CD4-positive, alpha-beta T cell (primary cell): ENCODE measurements at places on chromosomes 3 and 15. TPM values are rescaled to one million over a fixed set of nuclear protein-coding genes. Genes with fewer than 3 reads are reported as not detected.
A peak's percentile ranks its signal among the peaks of the same experiment; 100 is the strongest.

DNA sequence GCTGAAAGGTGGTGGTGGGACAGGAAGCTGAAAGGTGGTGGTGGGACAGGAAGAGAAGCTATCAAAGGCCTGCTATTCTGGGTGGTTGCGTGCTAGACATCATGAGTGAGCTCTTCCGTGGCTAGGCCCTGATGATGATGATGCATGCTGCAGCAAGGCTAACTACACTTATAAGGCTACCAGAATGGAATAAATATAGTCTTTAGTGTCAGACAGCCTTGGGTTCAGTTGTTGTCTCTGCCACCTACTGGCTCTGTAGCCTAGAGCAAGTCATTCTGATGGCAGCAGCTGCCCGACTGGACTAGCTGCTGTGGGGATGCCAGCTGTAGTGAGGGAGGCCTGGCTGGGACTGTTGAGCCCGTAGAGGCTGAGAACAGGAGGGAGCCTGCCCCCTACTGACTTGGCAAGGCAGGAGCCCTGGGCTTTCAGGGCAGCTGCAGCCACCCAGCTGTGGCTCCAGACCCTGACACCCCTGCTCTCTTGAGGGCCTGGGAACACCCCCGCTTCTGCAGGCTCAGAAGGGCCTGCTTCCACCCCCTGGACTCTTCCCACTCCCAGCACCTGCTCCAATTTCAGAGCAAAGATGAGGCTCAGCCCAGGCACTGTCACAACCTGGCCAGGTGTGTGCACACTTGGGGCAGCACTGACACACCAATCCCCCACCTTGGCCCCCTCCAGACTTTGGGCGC, 21.4 kb upstream of the ZBED2 start:
- no peak overlapping the region for H3K4me3 ChIP-seq
- peaks cover 32% of the 10 kb centered on the region for H3K4me1 ChIP-seq
- H3K27me3 ChIP-seq = no peaks in the 10 kb centered on the region
- peak; percentile 53 for DNase-seq
- peaks cover 34% of the 10 kb centered on the region for H3K36me3 ChIP-seq

Gene IL20RB
- 1.5 TPM for total RNA-seq

Gene LINGO1
- not detected for total RNA-seq

GRCh38 chr15:43913026-43913780, 86.4 kb downstream of the WDR76 start:
- H3K27ac ChIP-seq = no peak overlapping the region
- H3K4me1 ChIP-seq = no peaks in the 10 kb centered on the region
- H3K27me3 ChIP-seq = no peaks in the 10 kb centered on the region
- H3K36me3 ChIP-seq = no peaks in the 10 kb centered on the region
- DNase-seq = no peak

DNA sequence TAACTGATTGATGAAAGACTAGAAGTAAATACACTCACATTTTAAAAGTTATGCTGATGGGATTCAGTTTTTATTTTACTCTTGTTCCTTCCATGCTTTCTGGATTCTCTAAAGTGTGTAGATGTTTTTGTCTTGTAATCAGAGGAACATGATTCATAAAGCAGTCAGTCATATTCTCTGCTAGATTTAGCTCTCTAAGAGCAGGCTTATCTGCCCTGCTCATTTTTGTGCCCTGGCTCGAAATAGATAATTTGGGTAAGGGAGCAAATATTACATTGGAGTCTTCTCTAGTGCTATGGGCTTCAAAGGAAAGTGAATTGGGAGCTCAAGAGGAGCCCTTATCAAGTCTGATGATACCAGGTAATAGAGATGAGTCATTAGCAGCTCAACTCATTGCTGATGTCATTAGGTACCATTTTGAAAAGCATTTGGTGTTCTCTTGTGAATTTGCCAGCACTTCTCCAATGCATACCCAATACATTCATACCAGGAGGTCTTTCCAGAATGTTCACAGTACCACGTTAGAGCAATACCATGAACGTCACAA, 27.7 kb downstream of the SACM1L start:
- H3K36me3 ChIP-seq = peaks cover 59% of the 10 kb centered on the region
- H3K27ac ChIP-seq = no peak overlapping the region
- H3K27me3 ChIP-seq = no peaks in the 10 kb centered on the region
- H3K4me3 ChIP-seq = no peak overlapping the region
- H3K4me1 ChIP-seq = no peaks in the 10 kb centered on the region
- no peak for DNase-seq

GRCh38 chr3:160027541-160028195, 39.0 kb downstream of the IL12A start:
- no peak overlapping the region for H3K27ac ChIP-seq
- H3K4me1 ChIP-seq = peaks cover 2% of the 10 kb centered on the region
- no peaks in the 10 kb centered on the region for H3K36me3 ChIP-seq
- no peak overlapping the region for H3K4me3 ChIP-seq
- no peak for DNase-seq
- no peaks in the 10 kb centered on the region for H3K27me3 ChIP-seq

Gene PLCH1
- 0.20 TPM for total RNA-seq

DNA sequence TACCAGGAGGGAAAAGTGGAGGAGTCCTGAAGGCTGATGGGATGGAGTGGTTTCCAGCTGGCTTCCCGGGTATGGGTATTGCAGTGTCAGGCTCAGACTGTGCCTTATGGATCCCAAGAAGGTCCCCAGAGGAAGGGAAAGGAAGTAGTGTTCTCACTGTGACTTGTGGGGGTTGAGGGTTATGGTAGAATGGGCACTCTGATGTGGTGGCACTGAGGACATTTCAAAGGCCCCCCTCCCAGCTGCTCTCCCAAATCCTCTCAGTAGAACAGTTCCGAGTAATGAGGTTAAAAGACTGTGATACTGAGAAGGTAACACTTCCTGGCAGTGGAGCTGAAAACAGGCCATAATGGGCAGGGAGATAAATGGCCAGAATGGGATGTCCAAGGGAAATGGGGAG, 23.1 kb upstream of the TIMP4 start:
- peaks cover 2% of the 10 kb centered on the region for H3K4me1 ChIP-seq
- no peak overlapping the region for H3K27ac ChIP-seq
- no peaks in the 10 kb centered on the region for H3K36me3 ChIP-seq
- H3K4me3 ChIP-seq = no peak overlapping the region

DNA sequence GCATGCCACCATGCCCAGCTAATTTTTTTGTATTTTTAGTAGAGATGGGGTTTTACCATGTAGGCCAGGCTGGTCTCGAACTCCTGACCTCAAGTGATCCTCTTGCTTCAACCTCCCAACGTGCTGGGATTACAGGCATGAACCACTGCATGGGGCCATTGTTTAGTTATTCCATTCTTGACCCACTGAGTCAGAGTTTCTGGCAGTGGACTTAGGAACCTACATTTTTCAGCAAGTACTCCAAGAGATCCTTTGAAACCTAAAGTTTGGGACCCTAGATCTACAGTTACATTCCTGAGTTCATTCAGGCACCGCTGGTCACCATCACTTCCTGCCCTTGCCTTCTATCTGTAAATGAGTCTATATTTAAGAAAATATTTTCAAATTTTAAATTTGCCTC, 1.4 kb upstream of the TNFSF10 start:
- no peaks in the 10 kb centered on the region for H3K36me3 ChIP-seq
- H3K4me3 ChIP-seq = no peak overlapping the region
- no peak for DNase-seq

DNA sequence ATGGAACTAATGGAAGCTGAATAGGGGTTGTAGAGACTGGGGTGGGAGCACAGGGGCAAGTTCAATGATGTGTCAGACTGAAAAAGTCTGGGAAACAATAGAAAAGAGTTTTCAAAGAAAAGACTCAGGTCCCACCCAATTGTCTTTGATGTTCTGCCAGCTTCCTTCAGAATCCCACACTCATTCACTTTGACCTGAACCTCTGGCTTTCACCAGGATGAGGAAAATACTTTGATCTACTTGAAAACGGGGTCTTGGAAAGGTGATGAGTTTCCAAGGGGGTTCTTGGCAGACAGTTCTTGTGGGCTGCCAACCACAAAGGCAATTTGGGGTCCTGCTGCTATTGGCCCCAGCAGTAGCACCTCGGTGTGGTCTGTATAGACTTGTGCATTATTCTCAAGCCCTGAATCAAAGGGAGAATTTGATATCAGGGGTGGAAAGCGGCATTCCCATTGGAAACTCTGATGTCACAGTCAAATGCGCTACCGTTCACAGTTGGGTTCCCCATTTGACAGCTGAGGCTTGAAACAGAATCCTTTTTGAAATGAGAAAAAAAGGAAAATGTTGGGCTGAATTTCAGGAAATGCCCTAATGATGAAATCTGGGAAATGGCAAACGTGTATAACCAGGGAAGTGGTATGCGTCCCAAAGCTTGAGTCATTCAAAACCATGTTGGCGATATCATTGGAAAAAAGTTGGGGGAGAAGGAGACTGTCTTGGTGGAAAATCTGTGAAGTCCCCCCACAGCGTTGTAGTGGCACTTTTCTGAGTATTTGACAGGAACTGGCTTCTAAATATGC, 229.2 kb upstream of the LRTM1 start:
- no peaks in the 10 kb centered on the region for H3K4me1 ChIP-seq
- H3K27me3 ChIP-seq = no peaks in the 10 kb centered on the region
- DNase-seq = no peak
- H3K27ac ChIP-seq = no peak overlapping the region
- H3K36me3 ChIP-seq = no peaks in the 10 kb centered on the region

DNA sequence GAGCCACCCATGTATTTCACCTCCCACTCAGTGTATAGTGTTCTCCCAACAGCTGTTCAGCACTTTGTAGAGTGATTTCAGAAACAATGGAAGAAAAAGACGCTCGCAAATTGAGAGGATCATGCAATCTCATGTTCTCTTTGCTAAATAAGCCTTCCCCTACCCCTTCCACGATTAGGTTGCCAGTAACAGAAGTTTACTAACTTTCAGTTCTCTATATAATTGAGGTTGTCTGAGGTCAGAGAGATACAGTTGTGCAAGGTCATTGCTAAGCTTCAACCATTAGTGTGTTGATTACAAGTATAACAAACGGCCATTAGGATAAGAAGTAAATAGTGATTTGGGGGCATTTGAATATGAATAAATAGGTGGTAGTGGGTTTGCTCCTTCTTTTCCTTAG, 99.6 kb downstream of the TUSC7 start:
- H3K4me1 ChIP-seq = no peaks in the 10 kb centered on the region
- H3K4me3 ChIP-seq = no peak overlapping the region
- no peaks in the 10 kb centered on the region for H3K27me3 ChIP-seq
- no peaks in the 10 kb centered on the region for H3K36me3 ChIP-seq
- DNase-seq = no peak

DNA sequence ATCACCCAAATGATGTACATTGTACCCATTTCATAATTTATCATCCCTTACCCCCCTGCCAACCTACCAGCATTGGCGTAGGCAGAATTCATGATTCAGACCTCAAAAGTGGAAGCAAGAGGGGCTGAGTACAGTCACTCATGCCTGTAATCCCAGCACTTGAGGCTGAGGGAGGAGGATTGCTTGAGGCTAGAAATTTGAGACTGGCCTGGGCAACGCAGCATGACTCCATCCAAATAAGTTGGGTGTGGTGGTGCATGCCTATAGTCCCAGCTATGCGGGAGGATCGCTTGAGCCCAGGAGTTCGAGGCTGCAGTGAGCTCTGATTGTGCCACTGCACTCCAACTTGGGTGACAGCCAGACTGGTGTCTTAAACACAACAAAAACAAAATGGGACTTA, 10.4 kb downstream of the TTC14 start:
- H3K27me3 ChIP-seq = no peaks in the 10 kb centered on the region
- H3K36me3 ChIP-seq = peaks cover 61% of the 10 kb centered on the region
- H3K27ac ChIP-seq = no peak overlapping the region

DNA sequence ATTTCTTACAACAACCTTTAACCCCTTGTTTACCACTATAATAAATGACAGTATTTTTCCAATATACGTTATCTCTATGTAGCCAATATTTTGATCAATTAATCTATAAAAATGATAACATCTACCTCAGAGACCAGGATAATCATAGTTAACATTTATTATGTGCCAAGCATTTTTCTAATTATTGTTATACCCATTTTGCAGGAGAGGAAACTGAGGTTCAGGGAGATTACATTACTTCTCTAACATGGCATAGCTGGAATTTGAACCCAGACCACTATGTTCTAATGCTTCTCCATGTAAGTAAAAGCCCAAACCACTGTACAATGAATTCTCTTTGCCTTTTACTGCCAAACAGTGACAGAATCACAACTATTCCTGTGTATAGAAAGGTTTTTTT, 113.4 kb upstream of the PFN2 start:
- H3K27me3 ChIP-seq = no peaks in the 10 kb centered on the region
- H3K36me3 ChIP-seq = no peaks in the 10 kb centered on the region
- H3K4me3 ChIP-seq = no peak overlapping the region
- H3K27ac ChIP-seq = no peak overlapping the region

DNA sequence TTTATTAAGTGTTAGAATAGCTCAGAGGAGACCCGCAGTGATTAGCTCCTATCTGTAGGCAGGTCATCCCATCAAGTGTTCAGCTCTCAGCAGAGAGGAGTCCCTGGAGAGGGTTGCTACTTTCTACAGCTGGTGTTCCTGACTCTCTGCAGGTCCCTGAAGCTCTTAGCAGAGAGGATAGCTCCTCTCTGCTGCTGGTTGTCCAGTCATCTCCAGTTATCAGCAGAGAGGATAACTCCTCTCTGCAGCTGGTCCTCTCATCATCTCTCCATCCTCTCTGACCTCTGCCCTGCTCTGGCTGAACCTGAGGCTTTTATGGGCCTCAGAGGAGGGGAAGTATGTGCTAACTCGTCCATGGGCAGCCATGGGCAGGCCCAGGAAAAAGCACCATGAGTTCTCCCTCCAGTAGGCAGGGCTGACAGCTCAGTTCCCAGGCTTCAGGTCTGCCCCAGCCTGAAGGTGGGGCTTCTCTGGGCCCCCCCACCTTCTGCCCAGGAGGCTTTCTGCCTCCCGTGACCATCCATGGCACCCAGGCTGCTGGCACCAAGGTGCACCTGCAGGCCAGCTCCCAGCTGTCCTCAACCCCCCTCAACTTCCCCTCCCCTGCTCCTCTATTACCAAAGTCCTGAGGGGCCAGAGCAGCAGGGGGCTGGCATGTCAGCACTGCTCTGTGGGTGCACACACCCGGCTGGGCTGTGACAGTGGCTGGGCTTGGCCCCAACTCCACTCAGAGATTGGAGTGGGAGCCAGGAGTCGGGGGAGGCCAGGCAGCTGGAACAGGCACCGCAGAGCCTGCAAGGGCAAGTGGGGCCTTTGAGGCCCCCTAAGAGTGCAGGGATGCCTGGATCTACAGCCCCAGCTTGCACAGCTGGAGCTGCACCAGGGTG, 98.9 kb upstream of the FRMD4B start:
- H3K4me1 ChIP-seq = no peaks in the 10 kb centered on the region
- H3K36me3 ChIP-seq = no peaks in the 10 kb centered on the region
- no peak overlapping the region for H3K4me3 ChIP-seq
- peaks cover 9% of the 10 kb centered on the region for H3K27me3 ChIP-seq

- H3K36me3 ChIP-seq = no peaks in the 10 kb centered on the region
- H3K4me1 ChIP-seq = no peaks in the 10 kb centered on the region
- no peak overlapping the region for H3K27ac ChIP-seq
- no peak overlapping the region for H3K4me3 ChIP-seq
- no peaks in the 10 kb centered on the region for H3K27me3 ChIP-seq
These were observed 338.8 kb upstream of the DNAJC19 start for GRCh38 chr3:181328346-181328745.

Gene ADCY5
- not detected for total RNA-seq

Gene GOLGB1
- total RNA-seq = 50.2 TPM
